Frontal cortex (tissue), 4 donors: ENCODE measurements at places on chromosomes 3 and 15. TPM values are rescaled to one million over a fixed set of nuclear protein-coding genes. Genes with fewer than 3 reads are reported as not detected.

Gene RAB7A
- 29.8 TPM for total RNA-seq

Gene CCDC14
- total RNA-seq = 83.6 TPM

Gene GPR15
- not detected for total RNA-seq

Gene LEKR1
- total RNA-seq = 0.82 TPM
